AG09319 (cell line): ENCODE measurements at places on chromosomes 4 and X.

- DNase-seq, result no peak
Measured at GRCh38 chrX:68936608-68937007, 107.8 kb downstream of the EFNB1 start.

DNA sequence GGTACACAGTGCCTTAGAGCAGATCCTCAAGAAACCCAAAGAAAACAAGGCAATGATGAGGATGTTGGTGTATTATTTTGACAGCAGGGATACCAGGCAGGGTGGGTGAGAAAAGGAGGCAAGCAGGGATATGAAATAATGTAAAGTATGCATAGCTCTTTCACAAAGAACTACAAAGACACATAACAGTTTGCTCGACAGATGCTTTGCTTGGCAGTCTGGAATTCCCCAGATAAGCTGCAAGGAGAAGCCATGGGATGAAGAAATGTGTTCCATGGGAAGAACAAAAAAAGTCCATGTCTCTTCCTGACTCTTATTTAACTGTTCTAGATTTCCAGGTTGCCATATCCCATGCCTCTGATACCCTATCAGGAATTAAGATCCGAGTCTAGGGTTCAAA is 75.4 kb downstream of the FAM13A start:
- DNase-seq, result no peak

GRCh38 chrX:150185766-150186165 is 177.4 kb upstream of the MAMLD1 start:
- no peak for DNase-seq

- no peak for DNase-seq
Measured at GRCh38 chrX:133576876-133577275, 161.6 kb upstream of the GPC4 start.

DNA sequence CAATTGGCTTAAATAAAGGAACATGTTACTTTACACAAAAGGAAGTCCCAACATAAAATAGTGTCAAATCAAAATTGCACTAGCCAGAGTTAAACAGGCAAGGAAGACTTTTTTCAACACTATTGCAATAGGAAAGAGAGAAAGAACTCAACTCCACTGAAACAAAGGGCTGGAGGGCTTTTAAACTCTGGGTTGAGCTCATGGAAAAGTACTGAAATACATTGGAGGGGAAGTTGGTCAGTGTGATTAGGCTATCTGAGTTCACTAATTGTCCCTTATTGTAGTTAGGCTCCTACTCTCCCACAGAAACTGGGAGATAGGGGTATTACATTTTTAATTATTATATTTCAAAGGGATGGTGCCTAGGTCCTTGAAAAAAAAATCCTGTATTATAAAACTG is 491.2 kb upstream of the LCORL start:
- no peak for DNase-seq

GRCh38 chr4:58272311-58272710 is 1162.1 kb upstream of the IGFBP7 start:
- DNase-seq, result no peak

- peak; percentile 25 for DNase-seq
Measured at GRCh38 chr4:73603854-73604584, 16.2 kb downstream of the RASSF6 start.

DNA sequence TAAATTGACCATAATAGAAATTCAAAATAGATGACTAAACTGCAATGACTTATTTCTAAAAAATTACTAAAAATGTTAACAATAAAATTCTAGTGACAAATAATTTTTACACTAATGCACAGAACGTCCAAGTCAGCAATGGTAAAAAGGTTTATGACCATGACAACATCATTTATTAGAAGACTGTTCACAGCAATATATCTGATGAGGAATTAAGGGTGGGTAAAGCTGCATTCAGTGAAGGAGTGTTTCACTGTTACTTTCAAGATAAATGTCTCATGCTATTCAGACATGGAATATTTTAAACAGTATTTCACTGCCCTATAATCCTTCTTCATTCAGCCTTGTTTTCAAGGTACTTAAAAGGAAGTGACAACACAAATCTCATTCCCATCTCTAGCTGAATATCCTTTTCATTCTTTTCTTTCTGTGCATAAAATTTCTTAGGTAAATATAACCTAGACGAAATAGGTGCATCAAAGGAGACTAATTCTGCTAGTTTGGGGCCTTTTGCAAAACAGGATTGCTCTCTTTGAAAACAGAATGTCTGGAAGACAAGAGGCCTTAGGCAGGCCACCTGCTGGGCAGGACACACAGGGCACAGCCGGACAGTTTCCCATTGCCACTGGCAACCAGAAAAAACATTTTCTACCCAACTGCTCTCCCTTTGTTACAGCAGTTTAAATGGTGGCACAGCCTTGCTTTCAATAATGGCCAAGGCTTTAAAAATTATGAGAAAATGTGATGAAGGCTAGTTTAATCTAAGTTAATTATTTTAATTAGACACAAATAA is 600.3 kb downstream of the SPRY1 start:
- no peak for DNase-seq

DNA sequence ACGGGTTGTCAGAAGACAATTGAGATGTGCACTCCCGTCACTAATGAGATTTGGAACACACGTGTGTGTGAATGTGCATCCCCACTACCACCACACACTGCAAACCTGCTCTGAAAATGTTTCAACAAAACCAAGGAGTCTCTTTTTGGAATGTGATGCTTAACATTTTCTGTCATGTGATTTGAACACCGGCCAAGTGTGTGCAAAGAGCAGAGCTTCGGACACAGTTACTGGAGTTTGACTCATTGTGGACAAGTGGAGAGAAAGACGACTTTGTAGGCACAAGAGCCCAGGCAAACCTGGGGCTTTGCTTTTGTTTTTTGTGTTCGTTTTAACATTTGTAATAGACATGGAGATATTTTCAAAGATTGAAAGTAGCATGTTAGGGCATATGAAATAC is 49.2 kb downstream of the CCKAR start:
- DNase-seq, result no peak

- no peak for DNase-seq
Measured at GRCh38 chr4:80144676-80145470, 52.4 kb upstream of the PRDM8 start.

DNA sequence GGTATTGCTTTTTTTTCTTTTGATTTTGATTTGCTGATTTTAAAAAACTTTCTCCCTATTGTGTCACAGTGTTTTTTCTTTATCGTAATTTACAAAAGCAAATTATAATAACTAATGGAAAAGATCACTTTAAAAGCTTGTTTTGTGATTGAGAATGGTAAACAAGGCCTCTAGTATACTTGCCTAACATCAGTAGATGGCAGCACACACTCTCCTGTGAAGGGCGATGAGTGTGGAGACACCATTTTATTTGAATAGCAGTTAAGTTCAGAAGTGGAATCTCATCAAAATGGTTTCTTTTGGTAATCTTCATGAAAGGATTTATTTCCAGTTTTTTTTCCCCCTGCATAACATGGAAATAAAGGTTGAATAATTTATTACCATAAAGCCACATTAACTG is 72.3 kb downstream of the PAK3 start:
- no peak for DNase-seq

DNA sequence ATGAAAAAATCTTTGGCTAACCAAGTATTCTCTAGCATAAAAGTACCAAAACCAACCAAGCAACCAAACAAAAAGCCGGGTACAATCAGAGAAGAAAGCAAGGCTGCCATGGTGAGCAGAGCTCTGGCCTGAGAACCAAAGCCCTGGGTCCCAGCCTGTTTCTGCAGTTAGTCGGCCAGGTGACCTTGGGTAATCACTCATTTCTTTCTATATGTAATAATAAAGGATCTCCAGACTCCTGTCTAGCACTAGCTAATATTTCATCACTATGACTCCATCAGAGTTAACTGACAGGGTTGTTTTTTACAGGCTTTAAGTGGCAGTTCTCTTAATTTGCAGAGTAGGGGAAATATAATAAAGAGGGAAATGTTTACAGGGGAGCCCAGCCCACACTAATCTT is 34.0 kb upstream of the RASGEF1B start:
- DNase-seq, result no peak

DNA sequence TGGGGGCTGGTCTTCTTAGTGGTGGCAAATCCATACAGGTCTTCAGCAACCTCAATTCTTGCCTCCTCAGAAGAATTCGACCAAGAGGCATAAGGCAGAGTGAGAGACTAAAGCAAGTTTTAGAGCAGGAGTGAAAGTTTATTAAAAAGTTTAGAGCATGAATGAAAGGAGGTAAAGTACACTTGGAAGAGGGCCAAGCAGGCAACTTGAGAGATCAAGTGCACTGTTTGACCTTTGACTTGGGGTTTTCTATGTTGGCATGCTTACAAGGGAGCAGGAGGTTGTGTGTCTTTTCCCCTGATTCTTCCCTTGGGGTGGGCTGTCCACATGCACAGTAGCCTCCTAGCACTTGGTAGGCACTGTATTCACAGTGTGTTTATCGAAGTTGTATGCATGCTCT is 91.2 kb downstream of the CPE start:
- DNase-seq, result no peak

DNA sequence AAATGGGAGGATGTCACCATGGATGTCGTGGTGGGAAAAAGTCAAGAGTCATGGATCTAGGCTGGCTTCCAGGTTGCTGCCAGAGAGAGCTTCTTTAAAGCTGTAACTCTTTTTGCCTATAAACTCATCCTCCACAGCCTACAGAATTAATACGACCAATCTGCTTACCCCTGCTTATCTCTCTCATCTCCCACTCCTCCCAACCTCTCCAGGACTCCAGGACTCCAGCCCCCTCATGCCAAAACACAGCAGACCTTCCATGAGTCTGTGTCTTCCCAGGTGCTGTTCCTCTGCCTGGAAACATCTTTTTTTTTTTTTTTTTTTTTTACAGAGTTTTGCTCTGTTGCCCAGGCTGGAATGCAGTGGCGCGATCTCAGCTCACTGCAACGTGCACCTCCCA is 15.3 kb upstream of the SLC10A4 start:
- DNase-seq, result no peak

GRCh38 chr4:122542411-122543236 is 78.2 kb downstream of the IL21 start:
- no peak for DNase-seq

GRCh38 chr4:24195991-24196736 is 306.3 kb upstream of the PPARGC1A start:
- DNase-seq, result no peak

GRCh38 chr4:169050284-169050683 is 40.2 kb upstream of the CBR4 start:
- no peak for DNase-seq

- no peak for DNase-seq
Measured at GRCh38 chr4:152257601-152258066, 278.3 kb downstream of the FBXW7 start.

DNA sequence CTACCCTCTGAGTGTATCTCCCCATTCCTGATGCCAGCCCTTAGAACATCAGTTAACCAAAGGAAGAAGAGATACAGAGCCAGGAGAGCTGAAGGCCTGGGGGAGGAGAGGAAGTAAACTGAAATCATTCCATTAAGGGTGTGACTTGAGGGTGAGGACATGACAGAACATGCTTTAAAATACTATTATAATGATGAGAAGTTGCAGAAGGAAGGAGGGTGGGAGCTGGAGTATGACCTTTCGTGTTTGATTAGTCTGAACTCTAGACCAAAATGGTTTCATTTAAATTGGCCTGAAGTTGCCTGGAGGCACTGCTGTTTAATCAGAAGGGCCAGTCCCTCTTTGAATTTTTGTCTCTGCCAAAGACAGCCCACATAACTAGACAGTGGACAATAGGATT is 11.4 kb downstream of the INTS6L start:
- no peak for DNase-seq

DNA sequence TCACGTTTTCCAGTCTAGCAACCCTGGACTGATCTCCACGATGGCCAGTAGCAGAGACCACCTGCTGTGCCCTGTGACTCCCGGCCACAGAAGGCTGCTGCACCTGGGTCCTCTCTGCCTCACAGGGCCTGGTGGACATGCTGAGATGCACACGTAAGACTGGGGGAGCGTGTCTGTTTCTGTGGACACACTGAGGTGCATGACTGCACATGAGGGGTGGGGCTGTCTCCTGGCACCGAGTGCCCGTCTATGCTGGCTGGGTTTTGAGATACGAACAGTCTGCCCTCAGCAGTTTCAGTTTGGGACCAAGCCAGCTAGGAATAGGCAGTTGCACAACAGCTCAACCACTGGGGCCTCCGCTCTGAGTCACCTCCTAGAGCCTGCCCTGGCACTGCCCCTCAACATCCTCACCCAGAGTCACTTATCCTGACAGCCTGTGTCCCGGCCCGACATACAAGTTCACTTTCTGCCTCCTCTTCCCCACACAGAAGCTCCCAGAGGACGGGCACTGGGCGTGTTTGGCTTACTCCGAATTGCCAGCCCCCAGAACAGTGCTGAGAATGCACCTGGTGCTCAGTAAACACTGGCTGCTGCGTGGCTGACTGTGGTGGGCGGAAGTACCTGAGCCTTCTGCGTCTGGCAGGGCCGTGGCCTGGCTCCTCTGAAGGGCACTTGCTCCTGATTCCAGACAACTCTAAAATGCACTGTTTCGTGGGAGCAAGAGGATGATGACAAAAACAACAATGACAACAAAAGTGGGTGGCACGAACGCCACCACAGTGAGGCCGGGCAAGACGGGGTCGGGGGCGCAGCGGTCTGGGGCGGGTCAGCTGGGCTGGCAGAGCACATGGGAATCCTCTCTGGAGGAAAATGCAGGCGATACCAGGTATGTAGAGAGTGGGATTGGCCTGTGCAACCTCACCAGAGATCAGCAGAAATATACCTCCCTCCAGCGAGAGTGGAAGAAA is 30.9 kb downstream of the RNF212 start:
- peak; percentile 44 for DNase-seq

DNA sequence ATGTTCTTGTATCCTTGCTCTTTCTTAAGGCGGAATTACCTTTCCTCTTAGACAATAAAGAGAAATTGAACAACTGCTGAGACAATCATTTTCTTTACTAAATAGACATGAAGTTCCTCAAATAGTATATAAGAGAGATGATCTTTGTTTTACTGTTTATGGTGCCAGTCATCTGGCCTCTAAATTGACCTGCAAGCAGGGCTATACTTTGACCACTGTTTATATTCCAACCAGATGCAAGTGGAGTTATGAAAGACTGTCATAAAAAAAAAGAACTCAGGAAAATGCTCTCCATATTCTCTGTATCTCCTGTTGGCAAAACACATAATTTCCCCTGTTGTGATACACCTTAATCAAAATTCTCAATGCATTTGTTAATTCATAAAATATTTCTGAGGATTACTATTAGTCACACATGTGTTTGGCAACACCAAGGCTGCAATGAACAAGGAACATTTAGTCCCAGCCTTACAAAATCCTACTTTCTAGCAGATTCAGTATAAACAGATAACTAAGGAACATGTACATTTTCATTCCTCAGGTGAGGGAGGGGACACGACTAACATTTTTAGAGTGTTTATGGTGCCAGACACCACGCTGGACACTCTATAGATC is 562.3 kb downstream of the KCNIP4 start:
- no peak for DNase-seq
